ENCODE measurements at places on chromosomes 3 and 15.

- DNase-seq: no peak
Measured at GRCh38 chr3:127698286-127698685, 25.5 kb downstream of the ABTB1 start.

DNA sequence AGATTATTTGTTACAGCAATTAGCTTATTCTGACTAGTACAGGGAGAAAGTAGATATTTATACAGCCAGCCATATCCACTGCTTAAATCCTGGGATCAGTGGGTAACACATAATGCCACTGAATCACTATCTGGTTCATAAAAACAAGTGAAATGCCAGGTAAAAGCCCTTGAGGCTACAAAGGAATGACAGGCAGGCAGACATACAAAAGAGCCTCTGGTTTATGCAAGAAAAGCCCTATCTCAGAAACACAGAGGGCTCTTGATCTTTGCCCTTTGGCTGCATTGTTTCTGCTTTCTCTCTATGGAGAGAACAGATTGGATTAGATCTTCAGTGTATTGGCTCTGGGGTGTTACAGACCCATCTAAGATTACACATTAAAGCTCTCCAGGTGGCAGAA, 115.4 kb upstream of the GADL1 start:
- no peak for DNase-seq

GRCh38 chr3:80663426-80663825, 895.6 kb upstream of the ROBO1 start:
- no peak for DNase-seq

GRCh38 chr3:24945563-24945962, 450.9 kb upstream of the THRB start:
- DNase-seq: no peak

DNA sequence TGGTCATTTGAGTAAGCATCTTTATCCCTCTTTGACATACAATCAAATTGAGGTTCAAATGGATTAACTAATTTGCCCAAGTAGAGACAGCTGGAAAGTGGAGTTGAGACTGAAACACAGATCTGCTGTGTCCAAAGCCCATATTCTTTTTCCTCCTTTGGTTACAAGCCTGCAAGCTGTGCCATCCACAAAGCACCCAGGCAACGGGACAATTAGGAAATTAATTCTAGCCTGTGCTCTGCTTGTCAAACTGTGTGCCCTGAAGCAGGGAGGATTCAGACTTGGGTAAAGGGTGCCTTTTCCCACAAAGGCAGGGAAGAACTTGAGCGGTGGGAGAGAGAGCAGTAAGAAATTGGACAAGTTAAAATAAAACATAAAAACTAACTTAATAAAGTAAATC, 127.9 kb downstream of the DTWD1 start:
- no peak for DNase-seq

DNA sequence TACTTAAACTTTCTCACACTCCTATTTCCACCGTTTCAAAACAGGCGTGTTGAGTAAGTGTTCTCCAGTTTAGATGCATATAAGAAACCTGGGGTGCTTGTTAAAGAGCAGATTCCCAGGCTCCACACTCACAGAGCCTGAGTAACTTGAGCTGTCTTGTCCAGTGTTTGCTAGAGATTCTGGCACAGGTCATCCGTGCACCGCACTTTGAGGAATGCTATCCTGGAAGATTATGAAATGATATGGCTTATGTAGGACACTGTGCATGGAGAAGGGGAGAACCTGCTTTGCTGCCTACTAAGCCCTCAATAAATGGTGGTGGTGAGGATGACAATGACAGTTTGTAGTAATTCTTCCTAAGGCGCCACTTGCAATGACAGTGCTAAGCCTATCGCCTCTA, 273.7 kb downstream of the PDZRN3 start:
- no peak for DNase-seq

GRCh38 chr3:19885468-19885867, 48.5 kb downstream of the EFHB start:
- DNase-seq: no peak

GRCh38 chr15:74454764-74455500, 6.0 kb downstream of the UBL7 start:
- no peak for DNase-seq

GRCh38 chr3:53941950-53942349, 50.3 kb upstream of the SELENOK start:
- no peak for DNase-seq

DNA sequence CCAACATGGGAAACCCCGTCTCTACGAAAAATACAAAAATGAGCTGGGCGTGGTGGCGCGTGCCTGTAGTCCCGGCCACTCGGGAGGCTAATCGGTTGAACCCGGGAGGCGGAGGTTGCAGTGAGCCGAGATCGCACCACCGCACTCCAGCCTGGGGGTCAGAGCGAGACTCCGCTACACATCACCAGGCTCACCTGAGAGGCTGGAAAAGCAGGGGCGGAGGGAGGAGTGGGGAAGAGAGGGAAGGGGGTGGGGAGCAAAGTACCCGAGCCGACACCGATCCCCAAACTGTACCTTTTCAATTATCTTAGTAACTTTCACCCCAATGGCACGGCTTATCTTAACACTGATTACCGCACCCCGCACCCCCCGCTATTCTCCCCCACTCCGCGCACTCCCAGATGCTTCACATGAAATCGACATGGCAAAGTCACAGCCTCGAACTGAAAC, 46.4 kb upstream of the SYNM start:
- DNase-seq: no peak

- no peak for DNase-seq
Measured at GRCh38 chr3:72597756-72598195, 250.5 kb downstream of the SHQ1 start.

DNA sequence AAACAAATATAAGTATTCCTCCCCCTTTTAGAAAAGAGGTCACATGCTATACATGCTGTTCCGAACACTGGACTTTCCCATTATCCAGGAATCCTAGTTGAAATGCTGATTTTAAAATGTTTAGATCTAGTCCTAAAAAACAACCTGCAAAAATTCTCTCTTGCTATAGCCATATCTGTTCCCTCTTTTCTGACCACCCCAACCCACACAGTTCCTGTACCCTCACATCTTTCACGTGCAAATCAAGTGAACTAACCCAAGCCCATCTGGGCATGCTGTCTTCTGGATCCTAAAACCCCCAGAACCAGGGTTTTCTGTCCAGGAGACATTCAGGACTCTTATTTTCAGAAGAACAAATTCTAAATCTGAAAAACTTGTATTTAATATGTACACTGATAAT, 67.4 kb downstream of the RAD18 start:
- no peak for DNase-seq

GRCh38 chr15:77909182-77909940, 168.2 kb downstream of the TBC1D2B start:
- no peak for DNase-seq

- no peak for DNase-seq
Measured at GRCh38 chr15:89118481-89118989, 30.3 kb downstream of the ABHD2 start.

DNA sequence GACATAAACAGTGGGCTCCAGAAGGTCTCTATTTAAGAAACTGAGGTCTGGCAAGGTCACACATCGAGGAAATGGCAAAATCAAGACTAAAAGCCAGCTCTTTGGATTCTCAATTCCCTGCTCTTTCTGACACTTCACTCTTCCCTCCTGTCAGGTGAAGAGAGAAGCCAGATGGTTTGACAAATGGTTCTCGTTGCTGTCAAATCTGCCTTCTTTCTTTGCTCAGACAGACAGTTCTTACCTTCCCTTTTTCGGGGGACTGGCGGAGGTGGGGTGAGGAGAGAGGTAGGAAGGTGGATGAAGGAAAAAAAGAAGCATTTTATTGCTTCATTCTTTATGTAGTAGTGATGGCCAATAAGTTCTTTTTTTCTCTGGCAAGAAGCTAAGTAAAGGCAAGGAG, 133.4 kb downstream of the LPP start:
- DNase-seq: no peak

DNA sequence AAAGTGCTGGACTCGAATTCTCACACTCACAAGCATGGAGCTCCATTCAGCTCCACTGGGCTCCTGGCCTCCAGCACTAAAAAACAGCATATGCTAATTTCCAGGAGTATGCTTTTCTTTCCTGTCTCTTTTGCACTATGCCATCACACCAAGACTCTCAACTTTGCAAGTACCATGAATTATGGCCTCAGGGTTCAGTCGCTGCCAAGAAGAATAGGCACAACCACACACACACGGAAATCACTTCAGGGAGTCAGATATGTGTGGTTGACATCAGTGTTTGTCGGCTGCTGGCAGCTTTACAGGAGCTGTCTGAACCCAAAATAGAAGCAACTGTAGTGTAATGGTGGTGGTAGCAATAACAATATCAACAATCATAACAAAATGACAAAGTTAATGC, 305.0 kb upstream of the SLCO3A1 start:
- no peak for DNase-seq

- DNase-seq: no peak
Measured at GRCh38 chr3:47794544-47794943, 8.4 kb upstream of the DHX30 start.

- no peak for DNase-seq
Measured at GRCh38 chr3:177439694-177440269, 242.5 kb upstream of the TBL1XR1 start.

DNA sequence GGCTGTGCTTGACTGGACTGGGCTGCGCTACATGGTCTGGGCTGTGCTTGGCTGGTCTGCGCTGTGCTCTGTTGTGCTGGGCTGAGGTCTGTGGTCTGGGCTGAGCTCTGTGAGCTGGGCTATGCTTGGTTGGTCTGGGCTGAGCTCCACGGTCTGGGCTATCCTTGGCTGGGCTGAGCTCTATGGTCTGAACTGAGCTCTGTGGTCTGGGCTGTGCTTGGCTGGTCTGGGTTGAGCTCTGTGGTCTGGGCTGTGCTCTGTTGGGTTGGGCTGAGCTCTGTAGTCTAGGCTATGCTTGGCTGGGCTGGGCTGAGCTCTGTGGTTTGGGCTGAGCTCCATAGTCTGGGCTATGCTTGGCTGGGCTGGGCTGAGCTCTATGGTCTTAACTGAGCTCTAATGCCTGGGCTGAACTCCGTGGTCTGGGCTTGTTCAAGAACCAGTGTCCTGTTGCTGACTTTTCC, 92.0 kb downstream of the PLXNA1 start:
- no peak for DNase-seq

DNA sequence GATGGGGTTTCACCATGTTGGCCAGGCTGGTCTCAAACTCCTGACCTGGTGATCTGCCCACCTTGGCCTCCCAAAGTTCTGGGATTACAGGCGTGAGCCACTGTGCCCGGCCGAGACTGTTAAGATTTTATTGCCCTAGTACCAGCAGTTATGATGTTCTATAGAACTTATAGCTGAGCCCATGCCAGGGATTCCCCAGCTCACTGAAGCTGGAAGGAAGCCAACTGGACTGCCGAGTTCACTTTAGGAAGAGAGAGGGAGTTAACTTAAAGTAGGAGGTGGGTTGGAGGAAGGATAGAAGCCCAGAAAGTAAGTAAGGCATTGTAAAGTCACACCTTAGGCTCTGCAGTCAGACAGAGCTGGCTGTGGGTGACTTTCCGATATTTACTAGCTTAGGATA, 101.1 kb upstream of the BOC start:
- DNase-seq: no peak

GRCh38 chr3:136576279-136577009, 175.7 kb downstream of the STAG1 start:
- DNase-seq: no peak

- DNase-seq: no peak
Measured at GRCh38 chr3:138222131-138222941, 35.2 kb downstream of the ARMC8 start.

- DNase-seq: no peak
Measured at GRCh38 chr3:189204937-189205336, 33.2 kb downstream of the TPRG1 start.

- no peak for DNase-seq
Measured at GRCh38 chr3:111764645-111765091, 94.4 kb upstream of the PHLDB2 start.

GRCh38 chr3:150357923-150358607, 50.0 kb upstream of the TSC22D2 start:
- no peak for DNase-seq

DNA sequence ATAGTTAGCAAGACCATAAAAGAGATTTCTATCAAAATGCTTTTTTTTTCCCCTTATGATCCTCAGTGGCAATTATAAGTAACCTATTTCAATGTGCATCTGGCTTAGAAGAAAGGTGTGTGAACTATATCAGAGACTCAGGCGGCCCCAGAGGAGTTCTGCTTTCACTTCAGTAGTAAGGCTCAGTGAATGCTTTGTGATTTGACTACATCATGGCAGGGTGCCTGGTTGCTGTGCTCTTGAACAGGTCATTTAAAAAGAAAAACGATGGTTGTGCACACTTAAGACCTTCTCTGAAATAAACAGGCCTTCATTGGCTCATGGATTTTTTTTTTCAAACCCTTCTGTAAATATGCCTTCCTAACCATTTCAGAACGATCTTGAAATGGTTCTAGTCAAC, 400.4 kb upstream of the RARB start:
- no peak for DNase-seq

DNA sequence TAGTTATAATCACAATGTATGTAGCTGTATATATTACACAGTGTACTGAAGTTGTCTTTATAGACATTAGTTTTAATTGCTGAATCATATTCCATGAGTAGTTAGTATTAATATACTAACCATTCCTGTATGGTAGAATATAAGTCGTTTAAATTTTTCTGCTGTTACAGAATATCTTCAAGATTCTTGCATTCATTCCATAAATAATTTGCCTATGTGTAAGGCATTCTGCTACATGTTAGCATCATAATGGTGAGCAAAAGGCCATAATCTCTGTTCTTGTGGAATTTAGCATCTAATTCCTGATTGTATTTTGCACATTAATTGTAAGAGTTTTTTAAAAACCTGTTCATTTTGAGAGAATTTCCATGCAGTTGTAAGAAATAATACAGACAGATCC, 14.1 kb downstream of the GYG1 start:
- no peak for DNase-seq

DNA sequence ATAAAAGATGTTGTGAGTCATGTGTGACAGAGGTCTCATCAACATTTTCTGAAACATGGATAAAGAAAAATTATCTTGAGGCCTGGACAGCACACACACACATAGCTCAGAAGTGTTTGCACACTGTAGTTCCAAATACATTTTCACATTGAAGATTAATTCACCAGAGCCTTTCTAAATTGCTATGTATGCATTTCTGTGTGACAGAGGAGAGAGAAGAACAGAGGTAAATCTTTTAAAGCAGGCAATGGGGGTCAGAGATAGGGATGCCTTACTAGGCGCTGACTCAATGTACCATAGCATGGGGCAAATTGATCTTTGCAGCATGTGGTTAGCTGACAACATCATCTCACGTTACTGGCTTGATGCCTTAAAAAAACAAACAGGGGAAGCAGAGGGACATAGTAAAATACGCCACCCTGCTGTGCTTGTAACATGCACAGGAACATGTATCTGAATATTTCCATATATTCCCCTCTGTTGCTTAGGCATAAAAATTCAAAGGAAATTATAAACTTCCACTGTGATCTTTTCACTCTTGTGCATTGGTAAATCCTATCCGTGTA, 7.7 kb downstream of the POU1F1 start:
- no peak for DNase-seq

DNA sequence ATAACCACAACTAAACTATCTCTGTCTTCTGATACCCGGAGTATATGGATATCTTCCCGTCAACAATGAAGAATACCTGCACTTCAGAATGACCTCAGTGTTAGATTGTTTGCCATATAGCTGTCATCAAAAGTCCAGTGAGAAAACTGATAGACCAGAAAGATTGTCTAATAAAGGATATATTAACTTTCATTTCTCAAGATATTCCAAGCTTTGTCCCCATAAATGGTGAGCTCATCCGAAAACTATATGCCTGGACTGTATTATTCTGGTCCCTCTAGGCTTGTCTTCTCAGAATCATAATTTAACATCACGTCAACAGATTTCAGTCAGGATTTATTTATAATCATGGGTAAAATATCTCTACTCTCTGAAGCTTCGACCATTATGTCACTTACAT, 100.5 kb downstream of the ATP8B4 start:
- no peak for DNase-seq

GRCh38 chr3:64642327-64643151, 45.3 kb downstream of the ADAMTS9 start:
- DNase-seq: no peak

Measured in stimulated activated CD8-positive, alpha-beta memory T cell treated with anti-CD3 and anti-CD28 coated beads, Interleukin-4, amount 100 ng/mL, for 1 hour (primary cell).